ENCODE measurements at places on chromosomes 12 and 14. TPM values are rescaled to one million over a fixed set of nuclear protein-coding genes. Genes with fewer than 3 reads are reported as not detected.

- DNase-seq: no peak
These were observed 37.6 kb downstream of the RTL1 start for GRCh38 chr14:100865682-100866591.

DNA sequence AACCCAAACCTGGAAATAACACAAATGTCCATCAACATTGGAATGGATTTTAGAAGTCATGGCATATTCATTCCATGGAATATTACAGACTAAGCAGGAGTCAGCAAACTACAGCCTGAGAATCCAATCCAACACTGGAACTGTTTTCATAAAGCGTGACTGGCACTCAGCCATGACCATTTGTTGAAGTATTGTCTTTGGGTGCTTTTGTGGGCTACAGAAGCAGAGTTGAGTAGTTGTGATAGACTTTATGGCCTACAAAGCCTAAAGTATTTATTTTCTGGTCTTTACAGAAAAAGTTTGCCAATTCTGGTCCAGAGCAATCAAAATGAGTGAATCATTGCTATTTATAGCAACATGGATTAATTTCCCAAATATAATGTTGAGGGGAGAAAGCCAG lies 34.5 kb upstream of the FRS2 start:
- no peak for DNase-seq

MBD6 gene
- total RNA-seq: 44.8 TPM

DNA sequence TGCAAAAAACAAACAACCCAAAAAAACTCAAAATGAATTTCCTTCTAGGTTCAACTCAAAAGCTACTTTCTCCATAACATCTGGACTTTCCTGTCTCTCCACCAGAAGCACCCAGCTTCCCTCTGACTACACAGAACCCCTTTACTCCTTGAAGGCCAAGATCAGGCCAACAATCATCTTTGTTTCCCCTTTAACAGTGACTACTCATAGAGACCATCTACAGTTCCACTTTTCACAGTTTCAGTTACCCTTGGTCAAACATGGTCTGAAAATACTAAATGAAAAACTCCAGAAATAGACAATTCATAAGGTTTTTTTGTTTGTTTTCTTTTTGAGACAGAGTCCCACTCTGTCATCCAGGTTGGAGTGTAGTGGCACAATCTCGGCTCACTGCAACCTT lies 11.8 kb downstream of the GCH1 start:
- no peak for DNase-seq

DNA sequence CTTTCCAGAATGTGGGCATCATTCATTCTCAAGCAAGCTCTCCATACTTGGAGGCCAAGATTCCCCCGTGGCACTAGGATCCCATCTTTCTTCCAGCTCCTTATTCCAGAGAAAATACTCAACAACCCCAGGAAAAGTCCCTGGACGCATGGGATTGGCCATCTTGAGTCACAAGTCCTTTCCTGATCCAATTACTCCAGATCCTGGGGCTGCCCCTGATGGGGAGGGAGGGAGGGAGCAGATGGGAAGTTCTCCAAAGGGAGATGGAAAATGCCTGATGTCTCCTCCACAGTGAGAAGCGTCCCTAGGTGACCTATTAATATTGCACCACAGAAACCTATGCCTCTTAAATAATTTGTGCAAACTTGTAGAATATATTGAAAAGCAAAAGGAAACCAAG lies 12.4 kb upstream of the KCNK13 start:
- DNase-seq: no peak

Data from activated naive CD8-positive, alpha-beta T cell treated with anti-CD3 and anti-CD28 coated beads for 36 hours (primary cell).